ENCODE measurements at places on chromosomes 2 and 18.

- DNase-seq, result no peak
These were observed 43.6 kb downstream of the PKP4 start for GRCh38 chr2:158500333-158500732.

DNA sequence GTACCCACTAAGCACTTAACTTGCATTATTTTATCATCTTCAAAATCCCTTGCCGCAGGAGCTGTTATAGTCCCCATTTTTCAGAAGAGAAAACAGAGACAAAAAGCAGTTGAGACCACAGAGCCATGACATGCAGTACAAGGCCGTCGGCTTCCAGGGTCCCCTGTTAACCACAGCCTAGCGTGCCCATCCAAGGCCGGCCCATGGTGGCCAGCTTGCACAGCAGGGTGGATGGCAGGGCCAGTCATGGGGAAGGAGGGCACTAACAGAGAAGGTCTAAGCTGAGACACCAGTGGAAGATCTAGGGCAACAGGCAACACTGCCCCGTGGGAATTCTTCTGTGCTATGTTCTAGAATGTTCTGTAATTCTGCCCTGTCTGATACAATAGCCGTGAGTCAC lies 192.6 kb upstream of the ID2 start:
- DNase-seq, result no peak

DNA sequence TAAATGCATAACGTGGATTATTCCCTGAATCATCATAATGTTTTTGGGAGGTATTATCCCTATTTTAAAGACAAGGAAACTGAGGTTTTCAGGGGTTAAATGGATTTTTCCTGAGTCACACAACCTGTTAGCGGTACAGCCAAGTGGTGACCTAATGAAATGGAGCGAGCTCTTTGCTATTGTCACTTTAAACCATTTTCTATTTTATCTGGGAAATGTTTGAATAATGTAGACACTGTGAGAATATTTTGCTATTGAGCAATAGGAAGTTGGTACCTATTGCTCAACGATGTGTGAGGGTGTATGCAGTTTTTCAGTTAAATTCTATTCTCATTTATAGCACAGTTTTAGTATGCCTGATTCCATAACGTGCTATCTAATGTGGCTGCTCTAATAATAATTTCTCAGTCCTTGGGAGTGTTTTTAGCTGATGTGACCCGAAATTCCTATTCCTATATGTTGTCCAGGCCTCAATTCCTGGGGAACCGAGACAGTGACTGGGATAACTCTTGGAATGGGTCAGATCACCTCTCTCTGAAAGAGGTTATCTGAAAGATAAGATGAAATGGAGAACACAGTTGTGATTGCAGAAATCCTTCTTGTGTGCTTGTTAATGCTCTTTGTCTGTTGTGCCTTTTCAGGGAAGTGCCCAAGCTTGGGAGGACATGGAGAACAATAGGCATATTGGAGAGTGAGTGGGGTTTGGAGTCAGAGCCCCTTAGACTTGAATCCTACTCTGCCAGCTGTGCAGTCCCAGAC lies 38.4 kb downstream of the ABCB11 start:
- DNase-seq, result no peak

DNA sequence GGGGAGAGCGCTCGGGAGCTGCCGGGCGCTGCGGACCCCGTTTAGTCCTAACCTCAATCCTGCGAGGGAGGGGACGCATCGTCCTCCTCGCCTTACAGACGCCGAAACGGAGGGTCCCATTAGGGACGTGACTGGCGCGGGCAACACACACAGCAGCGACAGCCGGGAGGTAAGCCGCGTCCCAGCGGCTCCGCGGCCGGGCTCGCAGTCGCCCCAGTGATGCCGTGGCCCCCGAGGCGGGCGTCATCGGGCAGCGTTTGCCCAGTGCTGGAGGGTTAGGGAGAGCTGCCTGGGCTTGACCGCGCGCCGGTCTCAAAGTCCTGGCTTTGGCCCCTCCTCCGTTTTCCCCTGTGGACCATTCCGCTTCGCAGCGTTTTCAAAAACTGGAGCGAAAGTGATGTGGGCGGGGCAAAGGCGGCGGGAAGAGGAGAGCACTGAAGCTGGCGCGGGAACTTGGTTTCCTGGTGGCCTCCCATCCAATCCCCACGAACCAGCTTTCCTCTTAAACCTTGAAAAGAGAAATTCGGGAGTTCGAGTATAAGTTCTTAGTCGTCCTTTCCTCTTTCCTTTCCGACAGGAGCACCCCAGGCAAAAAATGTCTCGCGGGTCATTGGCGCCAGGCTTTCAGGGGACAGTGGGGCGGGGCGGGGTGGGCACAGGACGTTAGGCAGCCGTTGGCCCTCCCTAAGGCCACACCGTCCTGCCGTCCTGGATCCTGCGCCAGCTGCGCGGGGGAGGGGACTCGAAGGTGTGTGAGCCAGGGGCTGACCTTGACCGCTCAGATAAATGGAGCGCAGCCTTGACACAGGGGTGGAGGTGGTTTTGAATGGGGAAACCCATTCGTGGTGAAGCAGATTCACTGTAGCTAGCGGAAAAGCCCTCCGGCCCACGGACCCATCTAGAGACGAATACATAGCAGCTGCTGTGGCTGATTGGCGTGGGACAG lies 821 bp downstream of the TYMS start:
- peak; percentile 90 for DNase-seq

DNA sequence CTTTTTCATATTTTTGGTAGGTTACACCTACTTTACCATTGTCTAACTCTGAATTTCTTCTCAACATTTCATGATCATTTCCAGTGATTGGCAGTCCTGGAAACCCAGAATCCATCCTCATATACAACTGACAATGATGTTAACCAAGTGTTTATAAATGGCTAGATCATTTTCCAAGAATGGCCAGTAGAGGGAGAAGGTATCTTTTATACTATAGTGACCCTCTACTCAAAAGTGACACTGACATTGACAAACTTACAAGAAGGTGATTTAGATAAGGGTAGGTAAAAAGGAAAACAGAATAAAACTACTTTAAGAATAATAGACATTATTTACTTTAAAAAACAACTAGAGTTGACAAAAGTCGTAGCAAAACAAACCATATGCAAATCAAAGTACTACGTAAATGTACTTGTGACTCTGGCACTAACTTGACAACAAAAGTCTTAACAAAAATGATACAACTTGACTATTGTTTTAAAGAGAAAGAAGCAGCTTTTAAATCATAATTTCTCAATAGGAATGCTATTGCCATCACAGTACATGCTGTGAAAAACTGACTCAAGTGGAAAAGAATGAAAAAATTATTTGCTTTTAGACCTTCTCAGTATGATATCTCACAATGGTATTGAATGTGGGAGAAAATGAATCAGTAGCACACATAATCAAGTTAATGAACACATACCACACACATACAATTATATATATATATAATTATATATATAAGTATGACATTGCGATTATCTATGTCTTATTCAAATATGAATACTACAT lies 76.6 kb upstream of the GRB14 start:
- DNase-seq, result no peak

GRCh38 chr18:76246590-76246989 lies 248.5 kb downstream of the ZNF516 start:
- no peak for DNase-seq
